NT2/D1 (cell line): ENCODE measurements at places on chromosomes 3 and 15.

- DNase-seq, result no peak
Measured at GRCh38 chr3:57157545-57157944, 7.6 kb downstream of the IL17RD start.

DNA sequence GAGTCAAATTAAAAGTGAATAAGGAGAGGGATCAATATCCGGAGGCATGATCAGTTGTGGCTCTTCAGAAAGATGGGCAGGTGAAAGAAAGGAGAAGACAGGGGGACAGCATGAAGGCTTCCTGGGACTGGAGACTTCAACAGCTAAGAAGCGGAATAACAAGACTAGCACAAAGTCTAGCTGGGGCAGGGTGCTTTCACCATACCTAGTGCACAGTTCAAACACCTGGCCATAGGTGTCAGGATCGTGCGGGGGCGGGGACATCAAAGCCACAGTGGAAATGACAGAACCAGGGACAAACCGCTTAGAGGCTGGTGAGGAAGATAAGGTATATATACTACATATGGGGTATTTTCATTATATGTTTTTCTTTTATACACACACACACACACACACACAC is 66.2 kb upstream of the FOXP1 start:
- no peak for DNase-seq

GRCh38 chr15:92012368-92012629 is 158.8 kb downstream of the SLCO3A1 start:
- DNase-seq, result no peak

GRCh38 chr3:123129532-123129931 is 62.7 kb downstream of the PDIA5 start:
- no peak for DNase-seq

DNA sequence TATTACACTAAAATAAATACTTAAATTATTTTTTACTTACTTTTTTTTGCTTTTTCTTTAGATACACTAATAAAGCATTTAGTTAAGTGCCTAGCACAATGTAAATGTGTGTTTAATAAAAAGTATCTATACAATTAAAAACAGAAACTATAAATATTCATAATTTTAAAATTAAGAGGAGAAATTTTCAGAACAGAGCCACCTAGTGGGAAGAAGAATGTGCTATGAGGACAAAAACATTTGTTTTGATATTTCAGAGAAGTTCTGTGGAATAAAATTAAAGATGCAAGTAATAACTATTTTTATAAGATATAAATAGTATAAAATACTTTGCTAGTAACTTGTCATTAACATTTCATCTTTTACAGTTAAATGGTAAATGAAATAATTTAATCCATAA is 33.6 kb upstream of the PLSCR5 start:
- DNase-seq, result no peak

GRCh38 chr15:58545307-58546065 is 113.7 kb downstream of the LIPC start:
- DNase-seq, result no peak

GRCh38 chr3:58039601-58040000 is 31.4 kb downstream of the FLNB start:
- DNase-seq, result peak; percentile 72

DNA sequence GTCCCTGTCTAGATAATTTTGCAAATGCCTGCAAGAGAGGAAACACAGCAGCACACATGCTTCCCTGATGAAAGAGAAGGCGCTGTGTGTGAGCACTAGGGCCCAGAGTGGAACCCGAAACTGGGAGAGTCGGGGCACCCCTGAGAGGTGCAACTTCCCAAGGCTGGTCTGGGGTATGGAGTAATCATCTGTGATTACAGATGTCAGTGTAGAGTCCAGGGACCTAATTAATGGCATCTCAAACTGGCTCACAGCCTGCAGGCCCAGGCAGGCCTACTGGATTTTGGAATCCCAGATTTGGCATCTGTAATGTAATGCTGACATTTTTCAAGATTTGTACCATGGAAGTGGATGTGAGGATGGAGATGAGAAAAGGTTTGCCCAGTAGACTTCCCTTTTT is 29.4 kb downstream of the PGPEP1L start:
- no peak for DNase-seq

DNA sequence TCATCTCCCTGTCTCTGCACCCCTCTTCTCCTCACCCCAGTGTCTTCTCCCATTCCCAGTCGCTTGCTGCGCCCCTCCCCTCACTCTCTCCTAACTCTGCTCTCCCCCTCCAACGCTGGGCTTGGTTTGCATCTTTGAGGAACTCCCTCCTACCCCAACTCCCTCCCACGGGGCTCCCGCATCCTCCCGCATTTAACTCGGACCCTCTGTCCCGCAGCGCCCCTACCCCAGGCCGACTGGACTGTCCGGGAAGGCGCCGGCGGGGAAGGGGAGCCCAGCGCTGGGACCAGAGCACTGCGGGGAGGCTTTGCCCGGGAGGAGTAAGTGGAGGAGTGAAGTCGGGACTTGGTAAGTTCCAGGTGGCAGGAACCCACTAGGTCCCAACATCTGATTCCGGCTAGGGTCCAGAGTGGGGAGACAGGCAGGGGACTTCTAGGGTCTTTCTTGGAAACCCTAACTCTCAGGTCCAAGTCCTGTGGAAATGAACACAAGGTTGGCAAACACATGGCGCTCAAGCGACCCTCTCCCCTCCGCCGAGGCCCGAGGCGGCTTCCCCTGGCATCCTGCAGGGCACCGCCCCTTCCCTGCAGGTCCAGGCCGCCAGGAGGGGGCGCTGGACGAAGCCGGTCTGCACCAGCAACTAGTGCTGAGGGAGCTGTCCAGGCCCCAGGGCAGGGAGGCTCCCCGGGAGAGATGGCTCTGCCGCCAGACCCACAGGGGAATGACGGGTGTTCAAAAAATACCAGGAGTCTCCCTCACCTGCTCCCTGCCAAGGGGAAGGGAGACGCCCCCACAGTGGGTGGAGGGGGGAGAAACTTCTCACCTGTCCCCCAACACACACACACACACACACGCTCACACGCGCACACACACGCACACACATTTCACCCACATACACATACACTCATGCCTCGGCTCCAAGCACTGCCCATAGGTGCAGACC is 53.2 kb downstream of the LHFPL4 start:
- peak; percentile 79 for DNase-seq

GRCh38 chr3:47522082-47522987 is 8.8 kb upstream of the ELP6 start:
- peak; percentile 88 for DNase-seq

GRCh38 chr3:113968986-113969385 is 21.2 kb downstream of the ZDHHC23 start:
- no peak for DNase-seq

- DNase-seq, result no peak
Measured at GRCh38 chr15:98725874-98726273, 77.5 kb downstream of the IGF1R start.

DNA sequence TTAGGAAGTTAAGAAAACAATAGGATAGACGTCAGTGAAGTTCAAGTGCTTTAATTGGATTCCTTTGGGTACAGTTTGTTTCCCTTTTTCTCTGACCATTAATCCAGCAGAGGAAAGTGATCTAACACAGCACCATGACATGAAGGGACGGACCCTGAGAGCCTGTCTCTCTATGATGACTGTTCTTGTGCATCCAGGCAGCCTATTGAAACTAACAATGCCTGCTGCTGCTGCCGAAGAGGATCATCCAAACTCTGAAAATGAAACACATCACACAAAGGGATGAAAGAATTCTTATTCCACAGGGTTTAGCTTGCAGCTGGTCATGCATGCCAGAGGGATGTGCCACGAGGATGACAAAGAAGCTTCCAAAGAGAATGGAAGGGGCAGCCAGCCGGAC is 75.5 kb downstream of the ZBTB20 start:
- DNase-seq, result no peak

GRCh38 chr3:113847664-113848461 is 9.3 kb downstream of the GRAMD1C start:
- no peak for DNase-seq

DNA sequence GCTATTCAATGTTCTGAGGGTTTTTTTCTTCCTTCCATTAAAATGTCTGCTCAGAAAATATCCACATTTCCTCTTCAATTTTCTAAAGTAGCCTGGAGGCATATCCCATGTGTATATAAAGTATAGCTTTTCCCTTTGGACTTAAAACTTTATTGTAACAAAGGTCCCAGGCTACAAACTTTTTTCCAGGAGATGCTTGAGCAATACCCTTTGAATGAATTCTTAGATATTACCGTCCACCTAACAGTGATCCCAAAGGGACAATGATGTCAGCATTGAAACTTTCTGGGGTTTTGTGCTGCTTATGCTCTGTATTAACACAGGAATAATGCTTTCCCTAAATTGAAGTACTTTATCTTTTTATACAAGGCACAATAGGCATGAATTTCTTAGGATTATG is 525.2 kb downstream of the CADM2 start:
- no peak for DNase-seq

DNA sequence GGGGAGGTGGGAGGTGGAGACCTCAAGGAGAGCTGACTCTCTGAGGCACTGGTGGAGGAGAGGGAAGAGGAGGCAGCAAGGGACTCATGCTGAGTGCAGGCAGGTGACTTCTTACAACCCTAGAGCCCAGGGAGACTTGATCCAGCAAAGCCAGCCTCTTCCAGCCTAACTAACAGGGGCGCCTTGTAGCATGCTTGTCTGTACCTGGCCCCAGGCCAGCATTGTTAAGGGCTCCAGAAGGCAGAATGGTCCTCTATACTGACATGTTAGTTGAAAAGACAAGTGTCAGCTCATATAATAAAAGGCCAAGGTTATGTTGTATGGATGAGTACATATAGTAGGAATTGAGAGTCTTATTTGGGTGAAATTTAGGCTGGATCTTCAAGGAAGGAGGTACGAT is 65.4 kb downstream of the CHDH start:
- no peak for DNase-seq

- no peak for DNase-seq
Measured at GRCh38 chr3:28590860-28591259, 242.2 kb upstream of the AZI2 start.

- no peak for DNase-seq
Measured at GRCh38 chr3:23938688-23939087, 6.4 kb upstream of the NR1D2 start.

GRCh38 chr3:37984596-37984995 is 6.0 kb upstream of the VILL start:
- no peak for DNase-seq

GRCh38 chr15:70113304-70113700 is 15.6 kb upstream of the TLE3 start:
- DNase-seq, result no peak

DNA sequence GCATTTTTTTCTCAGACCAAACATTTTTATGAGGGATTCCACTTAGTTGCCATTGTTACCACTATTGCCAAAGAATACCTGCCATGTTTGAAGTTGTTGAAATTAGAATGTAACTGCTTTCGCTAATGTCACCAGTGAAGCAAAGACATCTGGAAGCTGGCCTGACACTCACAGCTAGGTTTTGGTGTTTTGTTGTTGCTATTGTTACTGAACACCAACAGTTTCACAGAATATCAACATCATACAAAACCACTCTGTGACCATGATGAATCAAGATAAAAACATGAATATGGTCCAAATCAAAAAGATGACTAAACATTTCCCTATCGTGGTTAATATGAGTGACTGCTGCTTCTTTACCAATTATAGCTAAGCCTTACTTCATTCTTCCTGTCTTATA is 6.9 kb upstream of the CFAP20DC start:
- no peak for DNase-seq

DNA sequence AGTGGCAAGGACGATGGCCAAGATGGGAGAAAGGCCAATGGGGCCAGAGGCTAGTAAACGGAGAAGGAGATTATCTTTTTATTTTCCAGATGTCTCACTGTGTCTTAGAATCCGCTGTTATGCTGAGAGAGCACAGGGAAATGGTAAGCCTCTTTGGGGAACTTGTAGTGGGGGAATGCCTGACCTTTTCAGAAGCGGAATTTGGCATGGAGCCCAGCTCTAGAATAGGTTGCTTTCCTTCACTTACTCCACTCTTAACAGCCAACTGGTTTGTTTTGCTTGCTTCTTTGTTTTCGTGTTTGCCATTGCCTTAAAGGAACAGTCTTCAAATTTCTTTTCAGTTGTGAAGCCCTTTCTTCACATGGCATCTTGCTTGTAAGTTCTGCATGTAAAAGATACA is 316.2 kb upstream of the THRB start:
- no peak for DNase-seq

- no peak for DNase-seq
Measured at GRCh38 chr3:13112521-13113345, 39.5 kb upstream of the IQSEC1 start.

GRCh38 chr3:47012342-47013230 is 33.1 kb downstream of the NBEAL2 start:
- DNase-seq, result no peak

DNA sequence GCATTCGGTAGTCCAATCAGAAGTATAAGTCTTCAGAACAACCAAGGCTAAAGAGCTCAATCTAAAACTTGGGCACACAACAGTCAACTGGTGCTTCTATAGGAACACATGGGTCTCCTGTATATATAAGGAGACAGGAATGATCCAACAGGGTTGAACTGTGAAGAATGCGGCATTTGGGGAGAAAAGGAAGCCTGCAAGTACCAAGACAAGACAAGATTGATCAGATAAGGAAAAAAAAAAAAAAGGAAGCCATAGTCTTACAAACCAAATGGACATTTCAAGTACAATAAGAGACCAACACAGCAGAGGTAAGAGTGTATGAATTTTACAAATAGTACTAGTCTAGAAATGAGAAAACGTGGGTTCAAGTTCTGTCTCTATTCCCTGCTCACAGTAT is 6.5 kb downstream of the CPEB1 start:
- no peak for DNase-seq

- DNase-seq, result no peak
Measured at GRCh38 chr3:42704136-42704841, 1.7 kb upstream of the HHATL start.

DNA sequence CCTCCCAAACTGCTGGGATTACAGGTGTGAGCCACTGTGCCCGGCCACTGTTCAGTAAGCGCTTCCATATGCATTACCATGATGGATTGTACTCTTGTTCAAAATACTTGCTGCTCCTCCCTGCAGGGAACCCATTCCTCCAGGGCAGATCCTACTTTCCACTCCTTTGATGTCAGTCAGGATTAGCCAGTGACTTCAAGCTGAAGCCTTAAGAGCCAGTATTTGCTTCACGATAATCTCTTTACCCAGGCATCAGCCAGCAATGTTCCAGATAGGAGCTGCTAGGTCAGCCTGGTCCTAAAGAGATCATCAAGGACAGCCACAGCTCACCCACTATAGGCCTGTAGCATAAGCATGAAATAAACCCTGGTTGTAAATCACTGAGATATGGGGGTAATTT is 96.5 kb upstream of the UBE2E2 start:
- peak; percentile 36 for DNase-seq
